ENCODE measurements at places on chromosomes 12 and 14.

- no peak for DNase-seq
Measured at GRCh38 chr12:83092606-83093005, 405.9 kb downstream of the TMTC2 start.

GRCh38 chr14:99351166-99352007 lies 79.4 kb upstream of the BCL11B start:
- DNase-seq, result no peak

- DNase-seq, result no peak
Measured at GRCh38 chr14:41385797-41386196, 220.9 kb upstream of the LRFN5 start.

DNA sequence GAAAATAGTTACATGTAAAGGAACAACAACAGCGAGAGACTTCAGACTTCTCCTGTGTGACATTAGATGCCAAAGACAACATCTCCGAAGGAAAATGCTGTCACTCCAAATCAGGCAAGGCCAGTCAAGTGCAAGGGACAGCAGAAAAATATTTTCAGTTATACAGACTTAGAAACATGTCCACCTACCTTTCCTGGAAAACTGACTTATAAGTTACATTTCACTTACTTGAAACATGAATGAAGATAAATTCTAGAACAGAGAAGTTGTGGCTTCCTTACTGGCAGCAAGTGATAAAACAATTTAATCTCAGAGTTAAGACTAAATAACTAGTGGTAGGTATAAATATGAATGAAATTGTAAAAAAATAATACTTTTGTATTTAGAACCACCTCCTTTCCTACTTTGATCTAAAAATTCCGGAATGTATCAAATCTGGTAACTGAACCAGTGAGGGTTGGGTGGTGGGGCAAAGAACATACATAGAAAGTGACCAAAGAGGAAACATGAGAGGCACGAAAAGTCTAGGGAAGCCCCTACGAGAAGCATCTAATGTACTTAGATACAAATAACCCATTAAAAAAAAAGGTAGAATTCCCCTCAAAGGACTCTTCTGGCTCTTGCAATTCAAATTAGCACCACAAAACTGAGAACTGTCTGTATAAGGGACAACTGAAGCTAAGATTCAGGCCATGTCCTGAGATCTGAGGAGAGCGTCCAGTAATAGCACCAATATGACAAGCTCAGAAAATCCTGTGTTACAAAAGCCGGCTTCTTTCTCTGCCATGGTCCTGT lies 21.2 kb downstream of the MTHFD1 start:
- no peak for DNase-seq

DNA sequence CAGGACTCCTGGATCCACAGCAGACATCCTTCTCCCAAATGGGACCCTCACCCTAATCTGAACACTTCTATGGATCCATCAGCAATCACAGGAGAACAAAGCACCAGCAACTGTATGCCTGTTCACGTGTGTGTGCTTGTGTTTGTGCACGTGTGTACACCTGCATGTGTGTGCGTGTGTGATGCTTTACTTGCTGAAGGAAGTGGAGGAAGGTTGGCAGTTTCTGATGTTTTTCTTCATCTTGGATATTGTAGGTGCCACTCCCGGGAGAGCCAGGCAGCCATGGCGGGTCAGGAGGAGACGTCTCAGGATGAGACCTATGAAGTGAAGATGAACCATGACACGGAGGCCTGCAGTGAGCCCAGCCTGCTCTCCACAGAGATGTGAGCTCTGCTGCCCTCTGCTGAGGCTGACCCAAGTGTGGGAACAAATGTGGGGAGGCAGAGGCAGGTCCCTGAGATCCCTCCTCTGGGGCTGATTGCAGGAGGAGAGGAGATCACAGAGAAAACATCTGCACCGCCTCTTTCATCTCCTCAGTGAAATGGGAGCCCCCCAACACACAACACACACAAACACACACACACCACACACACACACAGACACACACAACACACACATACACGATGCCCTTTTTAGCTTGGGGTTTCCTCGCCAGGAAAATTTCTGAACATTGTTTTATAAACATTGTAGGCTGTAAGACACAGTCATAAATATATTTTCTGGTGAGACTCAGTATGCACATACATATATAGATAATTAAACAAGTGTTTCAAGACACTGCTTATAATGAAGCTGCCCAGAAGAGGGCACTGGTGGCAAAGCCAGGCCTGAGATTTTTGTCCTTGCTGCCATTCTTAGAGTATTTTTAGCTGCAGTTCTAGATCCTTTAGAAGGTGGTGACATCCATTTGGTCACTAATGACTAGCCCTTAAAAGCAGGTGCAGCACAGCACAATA lies 112.2 kb upstream of the FKBP4 start:
- DNase-seq, result peak; percentile 45

- DNase-seq, result no peak
Measured at GRCh38 chr12:121580959-121581685, at the start of gene KDM2B. Gene KDM2B, minus strand, starts transcription at chr12:121581023. Its CDS starts 112 bp downstream, at chr12:121580911.

DNA sequence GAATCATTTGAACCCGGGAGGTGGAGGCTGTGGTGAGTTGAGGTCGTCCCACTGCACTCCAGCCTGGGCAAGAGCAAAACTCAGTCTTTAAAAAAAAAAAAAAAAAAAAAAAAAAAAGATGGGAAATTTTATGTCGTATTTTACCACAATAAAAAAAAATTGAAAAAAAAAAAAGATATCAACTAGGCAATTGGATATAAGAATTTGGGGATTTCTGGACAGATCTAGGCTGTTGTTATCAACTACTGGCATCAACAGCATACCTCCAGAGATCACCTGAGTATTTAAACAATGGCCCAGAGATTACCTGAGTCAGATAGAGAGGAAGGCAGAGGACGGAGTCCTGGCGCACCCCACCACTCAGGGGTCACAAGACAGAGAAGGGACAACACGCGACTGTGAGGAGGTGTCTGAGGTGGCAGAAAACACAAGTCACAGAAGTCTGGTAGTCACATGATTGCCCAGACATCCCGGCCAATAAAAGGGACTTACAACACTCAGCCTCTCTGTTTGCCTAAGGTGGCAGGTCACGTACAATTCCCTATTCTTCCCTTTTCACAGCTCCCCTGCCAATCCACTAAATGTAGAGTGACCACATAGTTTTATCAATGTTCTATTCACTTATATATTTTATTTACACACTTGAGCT lies 1.8 kb downstream of the SPRING1 start:
- no peak for DNase-seq

GRCh38 chr12:7374423-7375144 lies 69.4 kb downstream of the CD163L1 start:
- peak; percentile 46 for DNase-seq

Measured in stimulated activated CD8-positive, alpha-beta memory T cell treated with anti-CD3 and anti-CD28 coated beads, Interleukin-4, amount 100 ng/mL, for 48 hours (primary cell).